ENCODE measurements at places on chromosomes 12 and 14.

DNA sequence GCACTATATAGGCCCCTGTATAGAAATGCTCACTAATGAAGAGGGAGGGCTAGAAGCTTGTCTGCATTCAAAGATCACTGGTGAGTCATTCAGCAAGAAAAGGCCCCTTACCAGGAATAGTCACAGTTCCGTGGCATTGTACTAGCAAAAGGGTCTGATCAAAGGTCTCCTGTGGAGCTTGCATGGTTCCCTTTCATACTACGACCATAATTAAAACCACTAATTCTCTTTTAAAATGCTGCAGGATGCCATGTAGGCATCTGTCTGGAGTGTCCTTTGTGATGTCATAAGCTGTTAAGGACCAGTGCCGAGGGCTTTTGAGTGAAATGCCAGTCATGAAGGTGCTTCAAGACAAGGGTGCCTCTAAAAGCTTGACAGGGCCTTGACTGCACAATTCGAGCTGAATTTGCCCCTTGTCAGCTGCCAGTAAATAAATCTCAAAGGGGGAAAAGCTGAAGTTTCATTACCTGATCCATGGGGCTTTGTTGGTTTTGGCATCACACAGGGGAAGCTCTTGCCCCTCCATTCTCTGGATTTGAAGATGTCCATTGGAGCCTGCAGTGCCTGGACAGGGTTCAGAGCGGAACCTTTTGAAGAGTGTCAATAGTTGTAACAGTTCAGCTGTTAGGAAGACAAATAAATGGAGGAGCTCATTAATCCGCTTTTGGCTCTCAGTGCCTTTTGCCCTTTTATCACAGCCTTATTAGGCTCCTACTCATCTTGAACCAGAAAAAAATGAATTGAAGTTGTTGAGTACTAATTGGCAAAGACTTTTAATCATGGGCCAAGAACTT lies 69.1 kb downstream of the TMEM260 start:
- DNase-seq, result no peak

- no peak for DNase-seq
Measured at GRCh38 chr12:16323638-16324037, 23.8 kb upstream of the MGST1 start.

DNA sequence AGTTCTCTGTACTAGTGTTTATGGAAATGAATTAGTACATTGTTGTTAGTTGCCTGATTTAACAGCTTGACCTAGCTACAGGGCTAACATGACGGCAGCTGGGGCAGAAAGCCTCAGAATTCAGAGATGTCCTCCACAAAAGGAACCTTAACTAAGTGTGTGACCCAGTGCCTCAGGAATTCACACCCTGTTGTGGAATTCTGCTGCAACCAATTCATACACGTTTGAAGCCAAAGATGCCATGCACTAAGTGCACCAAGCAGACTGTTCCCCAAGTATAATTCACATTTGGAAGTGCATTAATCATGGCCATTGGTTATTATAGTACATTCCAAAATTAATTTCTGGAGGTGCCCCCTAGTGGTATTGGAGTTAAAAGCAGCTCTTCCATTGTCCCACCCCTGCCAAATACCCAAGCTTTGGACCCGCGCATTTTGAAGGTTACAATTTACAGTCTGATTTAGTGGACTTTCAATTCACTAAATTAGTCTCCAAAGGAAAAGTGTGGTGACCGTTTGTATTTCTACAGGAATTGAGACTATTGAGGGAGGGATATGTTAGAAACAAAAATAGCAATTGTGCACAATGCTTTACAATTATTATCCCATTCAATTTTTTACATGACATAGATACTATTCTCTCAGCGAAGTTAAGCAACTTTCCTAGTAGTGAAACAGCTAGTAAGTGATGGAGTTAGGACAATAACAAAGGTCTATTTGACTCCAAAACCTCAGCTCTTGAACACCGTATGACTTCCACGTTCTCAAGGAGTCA lies 85.9 kb downstream of the PAX9 start:
- DNase-seq, result no peak

DNA sequence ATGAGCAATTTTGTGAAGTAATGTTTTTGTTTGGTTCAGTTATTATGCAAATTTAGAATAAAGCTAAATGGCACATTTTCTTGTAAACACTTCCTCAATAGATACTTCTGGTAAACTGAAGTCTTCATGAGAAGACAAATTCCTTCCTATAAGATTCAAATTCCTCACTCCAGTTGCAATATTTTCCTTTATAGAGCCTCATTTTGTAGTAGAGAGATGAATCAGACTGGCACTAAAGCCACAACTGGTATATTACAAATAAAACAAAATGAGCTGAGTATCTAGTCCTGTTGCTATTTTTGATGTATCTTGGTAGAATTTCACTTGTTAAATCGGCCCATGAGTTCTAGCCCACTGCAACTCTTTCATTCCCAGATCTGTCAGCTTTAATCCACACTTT lies 5.5 kb downstream of the LGR5 start:
- DNase-seq, result no peak

DNA sequence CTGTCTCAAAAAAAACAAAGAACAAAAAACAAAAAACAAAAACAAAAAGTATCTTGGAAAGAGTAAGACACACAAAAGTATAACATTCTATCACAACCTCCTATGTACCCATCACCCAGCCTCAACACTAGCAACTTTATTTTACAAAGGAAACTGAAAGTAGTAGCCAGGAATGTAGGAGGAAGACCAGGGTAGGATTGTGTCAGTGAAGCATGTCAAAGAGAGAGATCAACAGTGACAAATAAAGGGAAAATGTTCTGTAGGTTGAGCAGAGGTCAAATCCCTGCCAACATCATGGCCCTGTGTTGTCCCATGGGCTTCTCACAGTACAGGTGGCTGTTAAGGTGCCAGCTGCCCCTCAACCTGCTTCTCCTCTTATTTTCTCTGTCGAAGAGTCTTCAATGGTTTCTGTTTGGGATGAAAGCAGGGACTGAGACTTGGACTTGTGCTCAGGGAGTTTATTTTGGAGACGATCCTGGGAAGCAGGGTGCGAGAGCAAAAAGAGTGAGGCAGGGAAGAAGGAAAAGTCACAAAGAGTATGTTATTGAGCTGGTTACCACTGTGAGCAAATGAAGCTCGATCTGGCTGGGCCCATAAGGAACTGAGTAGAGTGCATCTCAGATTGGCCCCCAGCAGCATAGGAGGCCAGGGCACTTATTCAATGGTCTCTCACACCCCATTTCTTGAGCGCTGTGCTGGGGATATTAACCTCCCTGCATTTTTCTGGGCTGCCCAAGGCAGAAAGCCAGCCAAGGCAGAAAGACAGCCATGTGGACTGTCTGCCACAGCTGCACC lies 29.4 kb upstream of the CTDSP2 start:
- DNase-seq, result no peak

DNA sequence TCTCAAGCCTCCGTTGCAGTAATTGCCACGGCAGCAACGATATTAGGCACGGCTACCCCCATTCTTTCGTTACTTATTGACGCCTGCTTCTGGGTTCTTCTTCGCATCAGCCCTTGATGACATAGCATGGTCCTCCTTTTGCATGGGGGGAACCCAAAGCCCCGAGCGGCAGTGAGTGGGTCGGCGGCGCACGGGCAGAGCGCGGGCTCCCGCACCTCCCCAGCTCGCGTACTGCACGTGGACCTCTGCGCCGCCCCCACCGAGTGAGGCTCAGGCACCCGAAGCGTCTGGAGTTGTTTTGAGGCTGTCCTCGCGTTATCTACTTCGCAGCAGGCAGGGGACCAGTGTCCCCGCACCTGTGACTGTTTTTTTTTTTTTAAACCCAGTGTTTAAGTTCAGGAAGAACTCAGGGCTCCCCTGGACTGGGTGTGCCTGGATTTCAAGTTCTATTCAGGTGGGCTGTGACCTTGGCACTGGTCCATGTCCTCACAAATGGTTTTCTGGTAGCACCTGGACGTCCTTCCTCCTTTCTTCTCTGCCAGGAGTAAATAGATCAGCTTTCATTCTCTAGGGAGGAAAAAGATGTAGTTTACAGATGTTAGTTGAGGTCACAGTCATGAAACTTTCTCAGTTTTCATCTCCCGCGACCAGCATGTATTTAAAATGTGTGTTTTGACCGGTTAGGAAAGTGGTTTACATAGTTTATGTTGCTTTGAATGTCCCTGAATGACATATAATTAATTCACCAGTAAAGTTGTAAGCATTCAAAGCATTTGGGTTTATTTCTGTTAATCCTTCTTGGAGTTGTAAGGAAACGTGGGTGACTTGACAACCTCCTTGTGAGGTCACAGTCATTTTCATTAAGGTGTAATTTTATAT lies 1.4 kb upstream of the FOXN4 start:
- DNase-seq, result no peak

- DNase-seq, result no peak
Measured at GRCh38 chr14:64119500-64119899, 174.7 kb downstream of the ESR2 start.

- no peak for DNase-seq
Measured at GRCh38 chr12:85405781-85406522, 125.9 kb downstream of the ALX1 start.

DNA sequence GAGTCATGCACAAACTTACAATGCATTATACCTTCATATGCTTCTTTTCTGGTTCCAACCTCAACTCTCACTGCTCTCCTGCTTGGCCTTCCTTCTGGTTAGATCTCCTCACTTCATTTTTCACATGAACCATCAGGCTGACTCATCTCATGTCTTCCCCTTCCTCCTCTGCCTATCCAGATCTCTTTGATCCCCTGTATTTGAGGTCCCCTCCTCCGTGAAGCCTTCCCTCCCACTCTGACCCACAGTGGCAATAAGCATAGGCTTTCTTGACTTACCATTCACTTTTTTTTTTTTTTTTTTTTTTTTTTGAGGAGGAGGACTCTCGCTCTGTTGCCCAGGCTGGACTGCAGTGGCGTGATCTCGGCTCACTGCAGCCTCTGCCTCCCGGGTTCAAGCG lies 14.7 kb upstream of the ASIC1 start:
- DNase-seq, result no peak

GRCh38 chr14:94680862-94681288 lies 68.7 kb downstream of the SERPINA3 start:
- no peak for DNase-seq

GRCh38 chr14:101186544-101186943 lies 283.0 kb upstream of the RTL1 start:
- no peak for DNase-seq
